Stimulated activated CD4-positive, alpha-beta T cell treated with anti-CD3 and anti-CD28 coated beads, Interleukin-2, amount 100 ng/mL, for 48 hours (primary cell): ENCODE measurements at places on chromosomes 2 and 18.
A peak's percentile ranks its signal among the peaks of the same experiment; 100 is the strongest.

GRCh38 chr18:58997811-58998337, 133.2 kb downstream of the ZNF532 start:
- no peak for DNase-seq

GRCh38 chr18:63216516-63217311, 102.9 kb downstream of the BCL2 start:
- no peak for DNase-seq

DNA sequence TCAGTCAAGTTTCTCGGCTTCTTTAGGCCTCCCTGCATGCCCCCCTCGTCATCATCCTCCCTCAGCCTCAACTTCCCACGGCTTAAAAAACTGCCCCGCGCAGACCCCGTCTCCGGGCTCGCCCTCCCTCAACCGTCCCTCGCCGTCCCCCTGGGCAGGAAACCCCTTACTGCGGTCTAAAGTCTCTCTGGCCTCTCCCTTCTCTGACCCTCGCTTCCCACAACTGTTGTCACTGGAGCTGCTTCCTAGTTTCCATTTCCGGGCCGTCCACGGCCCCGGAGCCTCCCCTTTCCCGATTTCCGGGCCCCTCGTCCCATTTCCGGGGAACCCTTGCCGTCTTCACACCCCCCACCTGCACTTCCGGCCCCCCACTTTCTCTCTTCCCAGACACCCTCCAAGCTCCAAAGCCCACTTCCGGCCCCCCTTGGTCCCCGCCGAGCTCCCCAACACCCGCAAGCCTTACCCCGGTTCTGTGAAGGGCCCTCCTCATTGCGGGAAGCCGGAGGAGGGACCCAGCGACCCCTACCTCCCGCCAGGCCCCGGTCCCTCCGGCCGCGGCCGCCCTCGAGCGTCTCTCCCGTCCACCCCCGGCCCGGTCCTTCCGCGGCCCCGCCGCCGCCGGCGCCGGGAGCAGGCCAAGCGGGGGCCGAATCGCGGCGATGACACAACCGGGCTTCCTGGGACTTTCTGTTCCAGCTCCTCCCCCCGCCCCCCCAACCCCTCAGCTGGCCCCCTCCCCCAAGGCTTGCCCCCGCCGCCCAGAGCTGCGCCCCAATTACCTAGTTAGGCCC, 513 bp downstream of the TRIP12 start:
- DNase-seq: peak; percentile 50

GRCh38 chr2:72859831-72860262, 27.4 kb upstream of the SPR start:
- DNase-seq: peak; percentile 54

DNA sequence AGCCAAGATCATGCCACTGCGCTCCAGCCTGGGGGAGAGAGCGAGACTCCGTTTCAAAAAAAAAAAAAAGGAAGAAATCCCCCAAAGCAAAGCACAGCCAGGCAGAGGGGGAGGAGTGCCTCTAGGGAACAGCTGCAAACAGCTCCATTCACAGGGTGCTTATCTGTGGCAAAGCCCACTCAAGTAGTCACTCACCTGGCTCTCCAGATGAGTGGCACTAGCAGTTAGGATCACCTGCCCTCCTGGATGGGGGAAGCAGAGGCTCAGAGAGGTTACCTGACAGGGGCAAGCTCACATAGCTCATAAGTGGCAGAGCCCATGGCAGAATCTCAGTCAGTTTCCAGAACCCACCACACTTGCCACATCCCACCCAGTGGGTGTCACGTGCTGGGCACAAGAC, 30.3 kb downstream of the TFCP2L1 start:
- no peak for DNase-seq

GRCh38 chr2:50514901-50515300, 517.0 kb downstream of the NRXN1 start:
- DNase-seq: no peak

DNA sequence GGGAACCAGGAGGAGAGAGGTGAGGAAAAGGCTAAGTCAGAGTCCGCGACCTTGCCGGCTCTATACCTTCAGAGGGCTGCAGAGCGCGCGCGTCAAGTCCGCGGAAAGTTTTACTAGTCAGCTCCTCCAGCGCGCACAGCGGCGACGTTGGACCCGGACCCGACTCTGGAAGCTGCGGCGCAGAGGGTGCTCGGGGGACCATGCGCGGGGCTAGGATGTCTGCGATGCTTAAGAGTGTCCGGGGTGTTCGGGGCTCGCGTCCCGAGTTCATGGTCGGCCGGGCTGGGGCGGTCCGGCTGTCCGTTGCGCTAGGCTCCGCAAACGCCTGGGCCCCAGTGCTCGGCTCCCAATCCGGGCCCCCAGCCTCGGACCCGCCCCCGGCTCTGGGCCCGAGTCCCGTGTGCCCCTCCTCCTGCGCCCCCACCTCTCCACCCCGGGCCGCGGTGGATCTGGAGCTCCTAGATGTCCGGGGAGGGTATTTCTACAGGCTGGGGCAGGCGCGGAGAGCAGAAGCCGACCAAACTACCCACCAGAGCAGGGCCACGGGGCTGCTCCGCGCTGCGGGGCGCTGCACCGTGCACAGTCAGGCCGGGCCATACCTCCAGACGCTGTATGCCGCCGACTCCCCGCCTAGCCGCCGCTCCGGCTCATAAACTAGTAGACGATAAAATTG, at the start of gene LBX2:
Gene LBX2 (minus strand): TSS at position 337 of the 673 bp plus-strand sequence. CDS start 66 bp downstream, at position 271.
- DNase-seq: no peak

DNA sequence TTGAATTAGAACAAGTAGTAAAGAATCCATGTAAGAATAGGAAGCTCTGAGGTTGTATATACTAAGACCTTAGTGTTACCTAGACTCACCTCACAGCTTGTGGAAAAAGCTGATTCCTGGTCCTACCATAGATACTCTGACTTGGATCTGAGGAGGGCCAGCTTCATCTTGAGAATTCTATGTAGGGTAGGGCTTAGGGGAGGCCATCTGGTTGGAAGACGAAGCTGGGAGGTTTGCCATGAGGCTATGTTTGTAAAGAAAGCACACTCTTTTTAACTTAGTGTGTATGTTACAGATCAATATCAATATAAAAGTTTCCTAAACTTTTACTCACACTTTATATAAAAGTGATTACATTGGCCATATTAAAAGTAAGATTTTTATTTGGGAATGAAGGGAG, 77.1 kb upstream of the GALNT5 start:
- DNase-seq: no peak

DNA sequence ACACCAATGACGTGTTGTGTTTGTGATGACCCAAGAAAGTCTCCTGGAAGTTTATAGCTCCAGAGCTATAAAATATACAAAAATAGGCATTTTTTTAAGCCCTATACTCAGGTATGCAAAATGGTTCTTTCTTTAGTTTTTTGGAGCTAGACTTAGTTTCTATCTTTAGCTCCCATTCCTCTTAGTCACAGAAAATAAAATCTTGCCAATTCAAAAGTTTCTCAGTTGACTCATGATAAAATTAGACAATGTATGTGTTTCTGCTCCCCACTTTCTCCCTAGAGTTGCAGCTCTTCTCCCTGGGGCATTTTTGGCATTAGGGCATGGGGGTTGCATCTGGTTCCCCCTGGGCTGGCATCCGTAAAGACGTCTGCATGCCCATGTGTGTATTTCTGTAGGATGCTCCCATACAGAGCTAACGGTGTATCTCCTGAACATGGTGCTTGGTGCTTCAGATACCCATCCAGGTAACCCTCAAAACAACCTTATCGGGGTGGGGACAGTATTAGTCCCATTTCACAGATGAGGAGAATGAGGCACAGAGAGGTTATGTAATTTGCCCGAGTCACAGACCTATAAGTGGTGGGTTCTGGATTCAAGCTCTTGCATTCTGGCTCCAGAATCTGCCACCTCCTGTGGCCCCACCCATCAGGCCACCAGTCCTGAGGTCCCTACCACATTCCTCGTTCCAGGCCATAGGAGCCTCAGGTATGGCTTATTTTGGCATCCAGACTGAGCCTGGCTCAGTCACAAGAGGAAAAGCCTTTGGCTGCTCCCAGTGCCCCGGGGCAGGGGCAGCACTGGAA, 43.1 kb upstream of the ASAP2 start:
- no peak for DNase-seq

GRCh38 chr2:42114091-42114490, 55.1 kb upstream of the EML4 start:
- DNase-seq: no peak

- DNase-seq: no peak
These were observed 94.9 kb downstream of the FHOD3 start for GRCh38 chr18:36392164-36392978.

DNA sequence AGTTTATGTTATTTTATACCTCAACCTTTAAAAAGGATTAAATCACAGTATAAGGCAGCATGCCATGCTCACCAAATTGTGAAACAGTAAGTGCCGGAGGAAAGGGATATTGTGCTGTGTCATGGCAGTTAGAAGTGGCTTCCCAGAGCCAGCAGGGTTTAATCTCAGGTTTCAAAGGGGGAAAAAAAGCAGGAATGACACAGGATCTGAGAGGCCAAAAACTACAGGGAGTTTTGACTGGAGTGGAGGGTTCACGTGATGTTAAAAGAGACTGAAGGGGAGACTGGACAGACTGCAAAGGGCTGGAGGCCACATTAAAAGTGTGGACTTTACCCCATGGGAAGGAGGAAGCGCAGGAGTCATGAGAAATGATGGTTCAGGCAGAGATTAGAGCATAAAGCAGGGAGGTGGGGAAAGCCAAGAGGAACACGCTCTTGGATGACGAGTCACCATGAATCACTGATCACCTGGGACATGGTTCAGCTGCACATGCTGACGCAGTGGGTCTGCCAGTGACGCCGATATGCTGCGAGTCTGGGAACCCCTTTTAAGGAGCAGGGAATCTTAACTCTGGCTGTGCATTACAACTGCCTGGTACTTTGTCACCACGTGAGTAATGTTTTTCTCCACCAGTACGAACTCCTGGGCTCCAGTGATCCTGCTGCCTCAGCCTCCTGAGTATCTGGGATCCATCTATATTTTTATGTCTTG, 6.1 kb downstream of the CHMP1B start:
- no peak for DNase-seq

DNA sequence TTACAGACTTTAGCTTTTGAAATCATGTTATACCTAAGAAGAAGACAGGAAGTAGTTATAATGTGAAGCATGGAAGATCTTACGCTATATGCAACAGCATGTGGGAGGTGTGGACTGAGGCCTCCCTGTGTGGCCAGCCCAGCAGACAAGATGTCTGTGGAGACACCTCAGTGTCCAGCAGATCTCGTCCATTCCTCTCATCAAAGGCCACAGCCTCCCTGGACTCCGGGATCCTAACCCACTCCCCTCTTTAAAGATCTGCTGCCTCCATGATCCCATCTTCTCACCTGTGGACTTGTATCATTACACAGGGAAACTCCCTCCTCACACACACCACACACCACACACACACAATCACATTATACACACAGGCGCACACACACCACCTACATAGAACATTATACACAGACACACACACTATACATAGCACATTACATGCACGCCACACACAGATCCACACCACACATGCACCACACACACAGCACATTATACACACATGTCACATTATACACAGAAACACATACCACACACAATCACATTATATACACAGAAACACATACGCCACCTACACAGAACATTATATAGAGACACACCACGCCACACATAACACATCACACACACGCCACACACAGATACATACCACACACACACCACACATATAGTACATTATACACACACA, 89.5 kb downstream of the PXDN start:
- no peak for DNase-seq

DNA sequence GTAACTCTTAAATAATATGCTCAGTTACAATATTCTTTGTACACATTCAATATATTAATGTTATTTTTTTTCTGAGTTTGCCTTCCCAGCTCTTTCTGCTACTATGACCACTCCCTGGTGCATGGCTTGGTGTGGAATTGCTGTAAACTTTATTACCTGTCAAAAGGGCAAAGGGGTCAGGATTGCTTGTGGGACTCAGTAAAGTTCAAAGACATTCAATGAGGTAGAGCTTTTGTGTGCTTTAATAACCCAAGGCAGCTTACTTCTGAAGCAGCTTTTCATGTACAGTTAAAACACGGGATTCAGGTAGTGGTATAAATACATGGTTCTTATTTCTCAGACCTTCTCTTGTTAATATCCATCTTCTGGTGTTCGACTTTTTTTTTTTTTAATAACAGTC, 132.8 kb downstream of the MEIS1 start:
- DNase-seq: no peak

- DNase-seq: no peak
These were observed 233.4 kb upstream of the SIX3 start for GRCh38 chr2:44707945-44708660.

DNA sequence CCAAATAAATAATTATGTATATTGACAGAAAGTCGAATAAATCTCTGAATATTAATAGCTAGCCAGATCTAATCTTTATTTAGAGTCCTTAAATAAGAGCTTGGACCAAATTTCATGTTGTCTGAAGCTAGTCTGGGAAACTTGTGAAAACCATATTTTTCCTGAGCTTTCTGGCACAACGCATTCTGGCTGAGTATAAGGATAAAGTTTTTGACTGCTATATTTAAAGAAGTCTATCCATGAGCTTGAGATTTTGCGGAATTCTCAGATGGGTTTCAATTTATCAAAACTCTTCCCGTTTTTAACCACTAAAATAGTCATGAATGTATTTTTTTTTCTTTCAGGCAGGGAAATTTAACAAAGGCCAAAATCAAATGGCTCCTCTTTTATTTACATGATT, 23.8 kb downstream of the FAP start:
- no peak for DNase-seq

- no peak for DNase-seq
These were observed 563.4 kb upstream of the GCFC2 start for GRCh38 chr2:76274160-76274559.

DNA sequence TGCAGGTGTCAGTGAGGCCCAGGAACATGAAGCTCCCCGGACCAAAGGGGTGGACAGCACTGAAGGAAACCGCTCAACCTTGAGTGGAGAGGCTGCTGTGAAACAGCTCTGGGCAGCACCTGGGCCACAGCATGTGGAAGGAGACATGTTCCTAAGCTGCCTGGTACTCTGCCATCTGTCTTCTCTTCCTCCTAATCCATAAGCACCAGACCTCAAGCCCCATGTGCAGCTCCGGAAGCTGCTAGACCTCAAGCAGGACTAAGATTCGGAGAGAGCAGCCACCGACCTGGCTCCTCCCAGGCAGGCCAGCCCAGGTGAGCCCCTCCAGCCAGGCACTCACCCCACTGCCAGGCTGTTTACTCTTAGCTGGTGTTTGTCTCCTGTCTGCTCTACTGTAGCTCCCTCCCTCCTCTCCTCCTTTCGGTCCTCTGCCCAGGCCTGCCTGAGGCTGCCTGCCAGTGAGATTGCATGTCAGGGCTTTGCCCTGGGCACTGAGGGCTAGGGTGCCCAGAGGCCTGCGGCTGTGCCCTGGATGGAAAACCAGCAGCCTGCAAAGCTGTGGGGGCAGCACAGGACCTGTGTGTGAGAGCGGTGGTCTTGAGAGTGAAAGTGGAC, 53.7 kb downstream of the BCL11A start:
- no peak for DNase-seq
